Body of pancreas (tissue), 4 donors: ENCODE measurements at places on chromosomes 2 and 18. TPM values are rescaled to one million over a fixed set of nuclear protein-coding genes. Genes with fewer than 3 reads are reported as not detected.

- H3K27ac ChIP-seq, result no peak overlapping the region
- no peak overlapping the region for H3K4me3 ChIP-seq
- H3K27me3 ChIP-seq, result no peaks in the 10 kb centered on the region
- DNase-seq, result no peak
- no peaks in the 10 kb centered on the region for H3K4me1 ChIP-seq
- H3K36me3 ChIP-seq, result no peaks in the 10 kb centered on the region
Observed at GRCh38 chr2:147759536-147759935, 85.3 kb upstream of the ACVR2A start.

GRCh38 chr2:46569061-46569560, 89.7 kb downstream of the TMEM247 start:
- H3K27me3 ChIP-seq, result no peaks in the 10 kb centered on the region
- no peak overlapping the region for H3K4me3 ChIP-seq
- no peaks in the 10 kb centered on the region for H3K36me3 ChIP-seq
- peak overlapping the region; percentile 43 for H3K27ac ChIP-seq
- peaks cover 19% of the 10 kb centered on the region for H3K4me1 ChIP-seq

- H3K4me1 ChIP-seq, result peaks cover 13% of the 10 kb centered on the region
- no peaks in the 10 kb centered on the region for H3K27me3 ChIP-seq
- no peak overlapping the region for H3K4me3 ChIP-seq
- no peak for DNase-seq
- H3K36me3 ChIP-seq, result no peaks in the 10 kb centered on the region
Observed at GRCh38 chr2:211762479-211762878, 776.1 kb downstream of the ERBB4 start.

DNA sequence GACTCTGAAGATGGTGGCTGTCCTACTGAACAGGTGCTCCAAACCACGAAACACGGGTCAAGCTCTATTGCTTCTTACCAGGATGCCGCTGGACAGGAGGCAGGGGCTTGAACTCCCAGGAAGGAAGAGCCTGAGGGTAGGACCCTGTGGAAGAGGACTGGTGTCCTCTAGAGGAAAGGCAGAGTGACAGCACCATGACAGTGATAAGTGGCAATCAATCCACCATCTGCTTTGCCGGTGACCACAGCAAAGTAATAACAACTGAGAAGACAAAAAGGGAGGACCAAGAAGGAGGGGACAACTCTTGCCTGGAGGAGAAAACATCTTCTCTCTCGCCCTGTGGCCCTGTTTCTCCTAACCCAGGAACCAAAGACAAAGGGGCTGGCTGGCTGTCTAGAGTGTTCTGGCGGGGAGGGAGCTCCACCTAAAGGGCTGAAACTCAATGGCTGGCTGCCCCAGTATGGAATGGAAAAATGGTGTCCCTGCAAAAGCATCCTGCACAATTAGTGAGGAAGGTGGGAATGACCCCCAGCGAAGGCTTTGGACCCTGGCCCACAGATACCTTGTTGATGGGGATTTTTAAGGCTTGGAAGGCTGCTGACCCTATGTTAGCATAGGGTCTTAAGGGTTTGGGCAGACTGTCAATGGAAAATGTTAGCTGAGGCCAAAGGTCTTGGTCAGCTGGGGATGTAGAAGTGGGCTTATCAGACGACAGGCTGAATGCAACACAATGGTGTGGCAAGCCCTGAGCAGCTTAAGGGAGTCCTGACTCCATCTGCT, 35.4 kb downstream of the PROC start:
- H3K4me1 ChIP-seq, result peaks cover 34% of the 10 kb centered on the region
- H3K27ac ChIP-seq, result no peak overlapping the region
- no peaks in the 10 kb centered on the region for H3K36me3 ChIP-seq
- no peaks in the 10 kb centered on the region for H3K27me3 ChIP-seq

DNA sequence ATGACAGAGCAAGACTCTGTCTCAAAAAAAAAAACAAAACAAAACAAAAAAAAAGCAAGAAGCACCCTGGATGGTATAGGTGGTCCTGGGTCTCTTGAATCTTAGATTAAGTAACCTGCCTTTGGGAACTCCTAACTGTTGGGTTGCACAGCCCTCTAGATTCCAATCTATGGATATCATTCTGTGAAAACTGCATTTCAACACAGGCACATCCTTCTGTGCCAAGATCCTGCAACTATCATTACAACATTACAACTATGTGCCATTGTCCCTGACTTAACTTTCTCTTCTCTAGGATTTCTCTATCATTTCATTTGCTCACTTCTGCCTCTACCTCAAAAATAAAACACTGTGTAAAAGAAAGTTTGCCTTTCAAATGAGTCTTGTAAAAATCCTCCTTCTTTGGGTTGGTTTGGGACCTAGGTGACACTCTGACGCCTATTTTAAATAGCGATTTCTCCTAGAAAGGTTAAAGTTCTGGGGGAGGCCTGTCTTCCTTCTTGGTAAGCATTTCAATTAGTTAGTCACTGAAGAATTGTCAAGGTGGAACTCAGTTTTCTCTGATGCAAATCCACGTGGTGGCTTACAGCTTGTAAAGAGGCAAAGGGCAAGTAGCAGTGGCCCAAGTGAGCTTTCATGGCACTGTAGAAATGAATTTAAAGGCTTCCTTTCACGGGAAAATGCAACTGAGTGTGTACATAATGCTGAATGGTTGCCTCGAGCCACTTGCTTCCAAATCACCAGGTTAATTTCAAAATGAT, 9.2 kb downstream of the LGALSL start:
- no peak overlapping the region for H3K27ac ChIP-seq
- no peaks in the 10 kb centered on the region for H3K4me1 ChIP-seq
- H3K27me3 ChIP-seq, result no peaks in the 10 kb centered on the region
- no peak overlapping the region for H3K4me3 ChIP-seq
- no peak for DNase-seq
- H3K36me3 ChIP-seq, result no peaks in the 10 kb centered on the region

Gene MC2R
- total RNA-seq, result not detected

Gene POTEI
- not detected for total RNA-seq
